ENCODE measurements at places on chromosomes 11 and 22. TPM values are rescaled to one million over a fixed set of nuclear protein-coding genes. Genes with fewer than 3 reads are reported as not detected.

Gene CHRM1
- not detected for total RNA-seq

Gene RAB36
- 4.7 TPM for total RNA-seq

Gene LDHAL6A
- not detected for total RNA-seq

Gene PKDREJ
- total RNA-seq, result not detected

Gene C22orf31
- not detected for total RNA-seq

Gene TYMP
- 37.3 TPM for total RNA-seq

Gene ADM
- total RNA-seq, result 31.4 TPM

Gene GP1BB
- 1.8 TPM for total RNA-seq

Gene DCPS
- total RNA-seq, result 14.1 TPM

Gene OR52A1
- not detected for total RNA-seq

Gene KRTAP5-2
- total RNA-seq, result not detected

Gene CRYAB
- total RNA-seq, result 12.7 TPM

Gene C22orf23
- total RNA-seq, result under 0.01 TPM

Gene CARD18
- total RNA-seq, result not detected

Gene KCNQ1
- total RNA-seq, result 0.38 TPM

Gene TRIM49
- total RNA-seq, result not detected

Gene CNIH2
- 0.63 TPM for total RNA-seq

Gene FAM180B
- not detected for total RNA-seq

Gene OR10A2
- not detected for total RNA-seq

Gene SNU13
- 149 TPM for total RNA-seq

Gene NTM
- 48.8 TPM for total RNA-seq

Gene VWA5A
- 3.1 TPM for total RNA-seq
